ENCODE measurements at places on chromosomes 4 and X. TPM values are rescaled to one million over a fixed set of nuclear protein-coding genes. Genes with fewer than 3 reads are reported as not detected.

- DNase-seq = no peak
Measured at GRCh38 chr4:1051472-1051871, 40.0 kb downstream of the FGFRL1 start.

- DNase-seq = no peak
Measured at GRCh38 chr4:183129675-183130074, 30.6 kb downstream of the WWC2 start.

GRCh38 chrX:150465881-150466775 lies 102.3 kb upstream of the MTM1 start:
- DNase-seq = no peak

The USP17L29 gene
- total RNA-seq = not detected

- DNase-seq = no peak
Measured at GRCh38 chrX:151762802-151763201, 28.3 kb downstream of the CNGA2 start.

DNA sequence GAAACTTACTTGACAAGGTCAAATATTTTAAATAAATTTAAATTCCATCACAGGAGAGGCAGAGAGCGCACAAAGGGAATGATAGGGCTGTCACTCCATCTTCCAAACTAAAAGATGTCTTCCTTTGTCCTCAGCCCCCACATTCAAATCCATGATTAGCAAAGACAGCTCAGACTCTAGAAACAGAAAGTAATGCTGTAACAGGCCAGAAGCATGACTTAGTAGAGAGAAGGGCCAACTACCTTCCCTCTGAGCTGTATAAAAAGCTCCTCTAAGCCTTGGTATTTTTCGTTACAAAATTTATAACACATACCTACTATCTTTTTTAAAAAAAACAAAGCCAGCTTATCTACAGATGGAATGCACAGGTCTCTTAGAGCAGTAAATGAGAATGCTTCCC lies 207.4 kb downstream of the MAPK10 start:
- no peak for DNase-seq

DNA sequence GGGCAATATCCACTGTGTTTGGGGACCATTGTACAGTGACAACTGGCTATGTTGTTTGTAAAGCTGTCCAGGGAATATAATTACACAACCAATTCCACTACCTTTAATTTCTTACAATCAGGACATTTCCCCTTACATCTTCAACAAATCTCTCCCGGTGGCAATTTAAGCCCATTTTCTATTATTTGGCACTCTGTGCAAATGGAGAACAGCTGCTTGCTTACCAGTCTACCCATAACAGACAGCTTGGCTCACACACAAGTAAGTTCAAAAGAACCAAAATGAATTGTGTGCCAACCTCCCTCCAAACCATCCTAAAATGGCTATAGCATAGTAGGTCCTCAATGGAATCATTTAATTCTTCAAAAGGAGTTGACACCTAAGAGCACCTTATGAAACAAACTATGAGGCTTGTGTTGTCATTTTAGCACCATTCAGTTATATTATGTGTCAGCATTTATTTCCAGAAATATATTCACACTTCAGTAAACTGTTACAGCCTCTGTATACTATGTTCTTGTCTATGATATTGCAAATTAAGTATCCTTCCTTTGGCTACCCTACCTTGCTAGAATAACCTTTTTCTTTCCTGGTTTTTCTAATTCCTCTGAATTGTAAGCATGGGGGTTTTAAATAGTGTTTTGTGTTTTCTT lies 18.4 kb downstream of the GABRA4 start:
- no peak for DNase-seq

GRCh38 chr4:93843772-93844171 lies 15.2 kb downstream of the ATOH1 start:
- DNase-seq = no peak

DNA sequence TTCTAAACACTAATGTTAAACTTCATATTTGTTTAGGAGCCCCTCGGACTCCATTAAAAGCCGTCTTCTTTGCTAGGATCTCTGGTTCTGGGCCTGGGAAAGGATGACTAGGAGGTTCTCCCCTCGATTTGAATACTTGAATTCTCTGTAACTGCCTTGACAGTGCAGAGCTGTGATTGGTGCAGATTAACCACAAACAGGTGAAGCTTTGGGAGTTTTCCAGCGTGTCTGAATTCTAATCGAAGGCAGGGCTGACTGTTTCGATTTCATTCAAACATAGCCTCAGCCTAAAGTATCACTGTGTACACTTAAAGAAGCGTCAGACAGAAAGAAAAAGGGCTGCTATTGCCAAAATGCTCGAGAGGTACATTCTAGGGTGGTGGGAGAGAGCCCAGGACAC lies 29.0 kb downstream of the TFDP3 start:
- DNase-seq = no peak

The OPN1MW3 gene
- total RNA-seq = not detected

- DNase-seq = no peak
Measured at GRCh38 chr4:36399762-36400353, 118.4 kb downstream of the DTHD1 start.

DNA sequence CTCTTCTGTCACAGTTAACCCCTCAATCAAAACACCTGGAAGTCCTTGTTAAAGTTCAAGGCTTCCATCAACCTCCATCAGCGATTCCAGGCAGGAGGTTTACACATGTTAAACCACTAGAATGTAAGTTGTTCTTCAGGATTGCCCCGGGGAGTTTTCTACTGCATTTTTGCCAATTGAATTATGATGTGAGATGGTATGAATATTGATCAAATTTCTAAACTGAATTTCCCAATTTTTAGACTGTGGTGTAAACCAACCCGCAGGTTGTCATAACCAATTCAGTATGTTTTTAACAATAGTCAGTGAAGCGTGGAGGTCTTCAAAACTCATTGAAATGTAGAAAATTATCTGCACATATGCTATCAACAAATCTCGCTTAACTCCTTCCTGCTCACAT lies 21.2 kb upstream of the TENM3 start:
- DNase-seq = no peak

GRCh38 chr4:177109769-177110168 lies 199.9 kb upstream of the NEIL3 start:
- no peak for DNase-seq

DNA sequence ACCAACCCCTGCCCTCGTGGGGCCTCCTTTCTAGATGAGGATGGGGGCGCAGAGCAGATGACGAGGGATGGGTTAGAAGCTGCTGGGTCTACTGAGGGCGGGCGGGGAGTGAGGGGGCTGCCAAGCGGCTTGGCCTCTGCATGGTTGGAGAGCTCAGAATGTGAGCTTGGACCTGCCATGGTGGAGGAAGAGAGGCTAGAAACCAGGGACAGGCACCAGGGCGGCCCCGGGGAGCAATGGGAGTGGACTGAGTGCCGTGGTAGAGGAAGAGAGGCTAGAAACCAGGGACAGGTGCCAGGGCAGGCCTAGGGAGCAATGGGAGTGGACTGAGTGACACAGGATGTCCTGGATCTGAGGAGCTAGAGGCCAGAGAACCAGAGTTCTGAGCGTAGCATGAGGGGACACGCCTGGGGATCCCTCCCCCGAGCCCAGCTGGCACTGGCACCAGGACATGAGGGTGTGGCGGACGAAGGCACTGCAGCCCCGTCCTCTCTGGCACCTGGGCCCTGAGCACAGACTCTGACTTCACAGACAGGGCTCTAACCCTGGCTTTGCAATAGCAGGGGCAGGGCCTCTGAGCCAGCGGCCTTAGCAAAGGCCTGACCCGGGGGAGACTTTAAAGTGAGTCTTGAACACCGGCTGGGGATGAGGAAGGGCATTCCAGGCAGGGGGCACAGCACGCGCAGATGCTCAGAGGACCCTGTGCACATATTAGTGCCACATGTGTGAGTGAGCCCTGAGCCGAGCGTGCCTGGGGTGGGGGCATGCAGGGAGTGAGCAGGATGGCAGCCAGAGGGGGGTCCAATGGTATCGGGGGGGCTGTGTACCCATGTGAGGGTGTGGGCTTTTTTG lies 214.0 kb upstream of the PSAPL1 start:
- no peak for DNase-seq

GRCh38 chr4:47647544-47647943 lies 162.5 kb downstream of the ATP10D start:
- no peak for DNase-seq

The SMR3B gene
- total RNA-seq = not detected

GRCh38 chr4:90080116-90080515 lies 47.1 kb upstream of the CCSER1 start:
- no peak for DNase-seq
